Cardiac muscle cell (in vitro differentiated cells and primary cell): ENCODE measurements at places on chromosomes 3 and 15.

GRCh38 chr3:11755276-11755675 is 91.4 kb downstream of the TAMM41 start:
- DNase-seq = peak; percentile 19

DNA sequence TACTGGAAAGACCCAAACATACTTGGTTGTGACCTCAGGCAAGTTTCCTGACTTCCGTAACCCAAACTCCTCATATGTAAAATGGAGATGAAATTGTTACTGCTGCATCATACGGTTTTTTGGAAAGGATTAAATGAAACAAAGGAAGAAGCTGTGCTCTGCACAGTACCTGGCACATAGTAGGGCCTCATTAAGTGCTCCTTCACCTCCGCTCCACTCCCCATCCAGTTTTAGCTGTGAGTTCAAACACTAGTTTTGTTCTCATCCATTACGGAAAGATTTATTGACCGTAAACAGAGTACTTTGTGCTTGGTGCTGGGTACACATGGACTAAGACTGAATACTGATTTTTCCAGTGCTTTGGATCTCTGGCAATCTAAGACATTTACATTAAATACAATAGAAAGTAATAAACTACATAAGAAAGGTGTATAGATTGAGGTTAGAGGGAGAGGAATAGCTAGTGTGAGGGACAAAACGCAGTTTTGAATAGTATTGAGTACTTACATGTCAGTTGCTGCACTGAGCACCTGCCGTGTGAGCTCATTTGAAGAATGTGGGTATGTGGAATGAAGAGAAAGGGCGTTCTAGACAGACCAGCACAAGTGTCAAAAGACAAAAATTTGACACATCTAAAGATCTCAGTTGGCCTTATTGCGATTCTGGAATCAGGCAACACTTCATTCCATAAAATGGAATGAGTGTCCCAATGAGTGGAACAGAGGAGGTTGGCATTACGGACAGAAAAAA is 594 bp upstream of the ICE2 start:
- no peak for DNase-seq

DNA sequence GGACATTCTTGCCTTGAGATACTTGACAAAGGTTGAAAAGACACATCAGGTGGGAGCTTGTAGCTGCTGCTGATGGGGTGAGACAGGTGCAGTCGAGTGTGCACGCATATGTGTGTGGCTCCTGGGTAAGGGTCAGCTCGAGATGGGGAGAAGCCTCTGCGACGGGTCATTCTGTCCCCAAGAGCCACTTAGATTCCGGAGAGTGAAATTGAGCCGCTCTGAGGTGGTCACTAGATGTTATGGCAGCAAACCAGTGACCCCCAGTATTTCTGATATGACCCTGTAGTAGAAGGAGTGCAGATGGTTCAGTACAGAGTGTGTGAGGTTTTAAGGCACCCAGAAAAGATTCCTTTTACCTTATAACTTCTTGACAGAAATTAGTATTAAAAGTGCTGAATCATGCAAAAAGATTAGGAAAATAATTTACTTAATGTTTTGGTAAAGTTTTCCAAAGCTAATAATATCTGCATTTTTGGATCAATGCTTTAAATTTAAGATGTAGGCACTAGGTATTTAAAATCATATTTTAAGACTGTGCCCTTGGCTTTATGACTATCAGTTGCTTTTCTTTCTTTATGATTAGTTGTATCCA is 241.9 kb upstream of the TOPAZ1 start:
- DNase-seq = no peak

- peak; percentile 68 for DNase-seq
Measured at GRCh38 chr3:129829640-129830039, 63.9 kb downstream of the TMCC1 start.

DNA sequence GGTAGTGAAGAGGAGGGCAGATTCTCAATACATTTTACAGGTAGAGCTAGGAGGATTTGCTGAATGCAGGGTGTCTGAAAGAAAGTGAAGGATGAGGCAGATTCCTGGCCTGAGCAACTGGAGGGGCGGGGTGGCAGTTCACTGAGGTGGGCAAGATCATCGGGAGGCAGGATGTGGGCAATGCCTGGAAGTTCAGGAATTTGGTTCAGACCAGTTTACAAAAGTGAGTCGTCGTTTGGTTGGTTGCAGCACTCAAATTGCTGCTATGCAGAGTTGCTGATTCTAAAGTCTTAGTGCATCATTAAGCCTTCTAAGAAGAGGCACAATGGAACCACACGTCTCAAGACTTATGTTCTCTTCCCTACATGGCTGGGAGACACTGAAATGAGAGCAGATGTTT is 134.0 kb downstream of the MFSD1 start:
- no peak for DNase-seq

DNA sequence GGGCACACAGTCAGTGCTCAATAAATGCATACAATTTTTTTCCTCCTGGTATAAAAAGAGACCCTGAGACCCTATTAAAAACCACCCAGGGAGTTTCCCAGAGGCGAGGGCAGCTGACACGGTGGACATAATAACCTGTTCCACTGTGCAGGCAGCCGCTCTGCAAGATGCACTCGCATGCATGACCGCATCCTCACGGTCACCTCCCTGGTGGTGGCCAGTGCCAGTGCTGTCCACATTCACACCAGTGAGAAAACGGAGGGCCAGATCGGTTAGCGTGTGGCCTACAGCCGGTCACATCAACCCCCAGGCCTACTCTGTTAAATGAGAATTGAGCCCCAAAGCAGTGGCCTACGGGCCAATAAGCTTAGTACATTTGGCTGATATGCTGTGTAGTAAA is 24.8 kb downstream of the SH3BP5 start:
- DNase-seq = no peak

DNA sequence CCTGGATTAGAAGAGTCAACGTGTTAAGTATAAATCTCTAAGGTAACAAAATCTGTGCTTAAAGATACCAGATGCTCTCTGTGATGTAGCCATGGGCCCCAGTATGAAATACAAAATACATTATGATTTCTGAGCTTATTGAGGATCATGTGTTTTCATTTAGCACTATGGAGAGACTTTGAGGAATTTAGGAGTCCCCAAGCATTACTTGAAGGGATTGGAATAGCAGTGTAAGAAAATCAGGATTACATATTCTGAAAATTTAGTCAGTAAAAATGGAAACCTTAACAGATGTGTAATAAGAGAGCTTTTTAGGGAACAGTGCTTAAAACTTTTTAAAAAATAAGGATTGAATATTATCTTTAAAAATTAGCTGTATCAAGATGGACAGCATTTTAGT is 35.5 kb downstream of the ECT2 start:
- DNase-seq = no peak

- no peak for DNase-seq
Measured at GRCh38 chr3:13324835-13325501, 95.2 kb downstream of the NUP210 start.

GRCh38 chr3:177837951-177838655 is 640.8 kb upstream of the TBL1XR1 start:
- DNase-seq = peak; percentile 34

DNA sequence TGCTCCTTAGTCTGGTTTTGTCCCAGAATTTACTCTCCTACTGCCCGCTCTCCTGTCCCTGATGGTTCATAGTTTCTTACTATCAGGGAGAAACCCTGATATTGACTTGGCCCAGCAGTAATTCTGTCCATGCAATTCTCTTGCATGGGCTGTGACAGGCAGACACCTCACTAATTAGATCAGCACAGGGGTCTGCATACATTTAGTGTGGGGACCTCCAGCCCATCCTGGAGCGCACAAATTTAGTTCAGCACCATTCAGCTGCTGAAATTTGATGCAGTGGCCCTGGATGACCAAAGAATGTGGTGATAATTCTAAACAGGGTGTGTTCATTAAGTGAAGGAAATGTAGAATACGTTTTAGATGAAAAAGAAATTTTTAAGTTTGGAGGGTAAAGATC is 555.5 kb upstream of the TBL1XR1 start:
- no peak for DNase-seq

DNA sequence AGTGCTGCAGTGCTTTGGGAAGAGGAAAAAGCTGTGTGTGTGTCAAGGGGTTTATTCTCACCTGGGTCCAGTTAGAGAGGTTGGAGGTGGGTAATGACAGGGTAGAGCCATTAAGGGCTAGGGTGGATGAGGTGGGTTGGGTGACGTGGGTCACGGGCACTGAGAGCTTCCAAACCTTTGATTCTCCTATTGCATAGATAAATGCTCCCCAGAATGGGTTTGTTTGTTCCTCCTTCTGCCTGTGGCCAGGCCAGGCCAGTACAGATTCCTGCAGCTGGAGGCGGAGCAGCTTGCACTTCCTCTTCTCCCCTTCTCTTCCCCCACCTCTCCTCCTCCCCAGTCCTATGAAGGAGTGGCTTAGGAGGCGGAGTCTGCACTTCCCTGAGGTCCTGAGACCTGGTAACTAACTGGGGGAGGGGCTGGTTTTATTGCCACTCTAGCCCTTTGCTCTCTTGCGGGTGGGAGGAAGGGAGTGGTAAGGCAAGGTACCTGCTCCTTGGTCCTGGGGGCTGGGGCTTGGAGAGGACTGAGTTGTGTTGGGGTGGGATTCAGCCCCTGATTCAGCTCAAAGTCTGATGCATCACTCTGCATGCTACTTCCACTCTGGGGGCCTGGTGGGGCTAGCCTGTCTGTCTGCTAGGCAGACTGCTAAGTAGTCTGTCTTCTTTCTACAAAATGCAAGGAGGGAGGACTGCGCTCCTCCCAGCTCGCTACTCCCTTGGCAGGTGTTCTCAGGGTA is 3.5 kb downstream of the SPINT1 start:
- DNase-seq = peak; percentile 68

- no peak for DNase-seq
Measured at GRCh38 chr3:36730966-36731365, 33.4 kb downstream of the DCLK3 start.

- DNase-seq = peak; percentile 9
Measured at GRCh38 chr3:21989341-21990042, 238.5 kb upstream of the ZNF385D start.

- DNase-seq = no peak
Measured at GRCh38 chr15:63922261-63922904, 88.6 kb upstream of the HERC1 start.

- peak; percentile 87 for DNase-seq
Measured at GRCh38 chr3:31105438-31106077, 211.1 kb upstream of the GADL1 start.

GRCh38 chr3:186213946-186214345 is 105.1 kb upstream of the ETV5 start:
- DNase-seq = no peak

GRCh38 chr3:119652306-119653033 is 7.9 kb downstream of the POPDC2 start:
- DNase-seq = no peak

DNA sequence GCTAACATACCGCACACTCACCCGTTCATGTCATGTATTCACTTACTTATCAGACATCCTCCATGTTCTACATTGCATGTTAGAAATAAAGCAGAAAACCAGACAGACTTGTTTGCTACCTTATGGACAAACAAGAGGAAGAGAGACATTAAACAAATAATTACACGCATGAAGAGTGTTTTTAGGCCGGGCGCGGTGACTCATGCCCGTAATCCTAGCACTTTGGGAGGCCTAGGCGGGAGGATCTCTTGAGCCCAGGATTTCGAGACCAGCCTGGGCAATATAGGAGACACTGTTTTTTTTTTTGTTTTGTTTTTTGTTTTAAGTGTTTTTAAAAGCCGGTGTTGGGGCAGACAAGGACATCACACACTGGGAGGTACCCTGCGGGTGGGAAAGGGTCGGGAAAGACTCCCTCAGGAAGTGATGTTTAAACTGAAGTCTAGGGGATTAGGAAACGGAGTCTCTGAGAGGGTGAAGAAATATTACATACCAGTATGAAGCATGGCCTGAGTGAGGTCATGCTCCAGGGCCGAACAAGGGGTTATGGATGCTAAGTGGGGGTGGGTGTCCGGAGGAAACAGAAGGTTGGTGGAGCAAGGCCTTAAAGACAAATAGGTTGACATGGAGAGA is 2.1 kb upstream of the USP3 start:
- no peak for DNase-seq

DNA sequence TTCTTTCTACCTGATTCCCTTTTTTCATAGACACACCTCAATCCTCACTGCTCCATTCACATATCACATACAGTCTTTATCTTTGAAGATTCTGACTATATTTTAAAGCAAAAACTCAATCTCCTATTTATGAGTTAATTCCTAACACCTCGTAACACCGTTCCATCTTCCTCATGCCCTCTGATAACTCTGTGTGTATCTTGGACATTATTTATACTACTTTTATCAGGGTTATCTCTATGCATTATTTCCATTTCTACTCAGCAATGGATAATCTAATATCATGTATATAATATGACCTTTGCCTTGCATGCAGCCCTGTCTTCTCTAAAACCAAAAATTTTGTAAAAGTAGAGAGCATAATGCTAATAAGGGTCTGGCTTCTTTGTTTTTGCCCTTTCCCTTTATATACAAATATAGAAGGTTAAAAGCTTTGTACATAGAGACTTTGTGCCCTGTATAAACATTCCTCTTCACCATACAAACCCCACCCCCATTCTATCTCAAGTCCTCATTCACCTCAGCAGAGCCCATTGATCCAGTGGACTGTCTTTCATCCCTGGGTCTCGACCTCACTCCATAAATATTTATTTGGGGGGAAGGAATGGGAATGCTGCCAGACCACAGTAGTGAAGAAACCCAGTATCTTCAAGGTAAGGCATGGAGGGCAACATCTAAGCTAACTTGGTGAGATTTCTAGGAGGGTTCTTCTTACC is 21.8 kb downstream of the TRIM42 start:
- no peak for DNase-seq

DNA sequence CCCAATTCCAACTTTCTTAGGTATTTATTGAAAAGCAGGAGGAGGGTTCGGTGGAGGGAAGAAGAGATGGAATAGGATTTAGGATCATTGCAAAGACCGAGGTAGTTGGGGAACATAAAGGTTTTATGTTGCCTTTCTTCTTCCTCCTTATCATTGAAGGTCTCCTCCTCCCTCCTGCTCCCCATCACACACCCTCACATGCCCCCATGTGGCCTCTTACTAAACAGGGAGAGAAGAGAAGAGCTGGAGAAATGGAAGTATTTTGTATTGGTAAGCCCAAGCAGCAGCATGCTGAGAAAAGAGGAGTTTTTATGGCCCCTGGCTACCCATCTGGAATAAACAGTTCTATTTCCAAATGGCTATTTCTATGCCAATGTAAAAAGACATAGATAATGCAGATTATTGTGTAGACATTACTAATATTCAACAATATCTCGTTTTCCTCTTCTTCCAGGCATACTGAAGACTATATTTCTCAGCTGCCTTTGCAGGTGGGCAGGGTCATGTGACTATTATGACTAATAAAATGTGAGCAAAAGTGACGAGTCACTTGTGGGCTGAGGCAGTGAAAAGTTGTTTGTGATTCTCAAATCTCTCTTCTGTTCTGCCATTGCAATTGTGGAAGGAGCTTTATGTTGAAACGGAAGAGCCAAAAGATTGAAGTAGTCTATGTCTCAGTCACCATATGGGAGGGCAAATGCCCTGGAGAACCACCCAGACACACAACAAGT is 5.2 kb upstream of the GPR176 start:
- no peak for DNase-seq

GRCh38 chr3:131174752-131175151 is 148.1 kb downstream of the NEK11 start:
- DNase-seq = peak; percentile 32

- no peak for DNase-seq
Measured at GRCh38 chr15:67821784-67822440, 3.4 kb upstream of the SKOR1 start.

GRCh38 chr3:24748520-24748919 is 253.9 kb upstream of the THRB start:
- DNase-seq = no peak

GRCh38 chr15:63203451-63204090 is 14.2 kb downstream of the RAB8B start:
- DNase-seq = no peak
